NCI-H510A treated with DMSO at 0.1 percent for 48 hours (cell line): ENCODE measurements at places on chromosomes 12 and 14.

- peak; percentile 59 for DNase-seq
These were observed 219.1 kb downstream of the PHLDA1 start for GRCh38 chr12:75812271-75813018.

- no peak for DNase-seq
These were observed 49.3 kb downstream of the DDHD1 start for GRCh38 chr14:53103636-53104340.

DNA sequence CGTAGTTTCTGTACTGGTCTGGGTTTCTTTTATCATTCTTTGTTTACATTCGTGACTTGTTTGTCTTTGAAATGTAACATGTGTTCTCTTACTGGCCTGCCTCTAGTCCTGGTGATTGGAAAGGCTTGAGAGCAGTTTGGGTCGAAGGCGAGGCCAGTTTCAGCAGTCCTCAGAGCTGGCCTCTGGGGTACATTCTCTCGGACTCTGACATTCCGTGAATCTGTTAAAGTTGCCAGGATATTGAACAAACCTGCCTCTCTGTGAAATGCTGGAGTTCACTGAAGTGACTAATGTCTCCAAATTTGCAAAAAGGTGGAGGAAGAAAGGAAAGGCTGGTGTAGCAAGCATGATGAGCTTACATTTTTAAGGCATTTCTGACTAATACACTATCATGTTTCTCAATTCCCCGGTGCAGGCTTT, 1.5 kb downstream of the PLEKHA5 start:
- peak; percentile 31 for DNase-seq

GRCh38 chr12:113667676-113668356, 196.1 kb upstream of the LHX5 start:
- DNase-seq = no peak

GRCh38 chr14:84202486-84202885, 1327.5 kb upstream of the FLRT2 start:
- DNase-seq = no peak

GRCh38 chr14:68630081-68630571, 162.7 kb downstream of the ZFP36L1 start:
- DNase-seq = no peak

DNA sequence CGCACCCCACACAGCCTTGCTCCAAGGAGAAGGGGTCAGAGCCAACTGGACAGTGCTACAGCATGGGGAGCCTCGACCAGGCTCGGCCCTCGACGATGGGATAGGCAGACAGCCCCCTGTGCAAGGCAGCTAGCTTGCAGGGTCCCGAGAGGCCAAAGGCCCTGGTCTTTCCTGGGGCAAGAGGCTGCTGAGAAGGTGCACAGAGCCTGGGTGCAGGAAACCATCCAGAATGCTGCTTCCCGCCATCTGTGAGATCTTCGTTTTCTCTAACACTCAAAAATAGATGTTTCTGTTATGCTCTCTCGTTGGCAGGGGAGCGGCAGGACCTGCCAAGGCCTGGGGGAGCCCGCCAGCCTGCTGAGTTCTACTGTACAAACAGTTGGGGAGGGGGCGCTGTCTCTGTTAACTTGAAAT, 168.0 kb upstream of the RTL1 start:
- DNase-seq = no peak

GRCh38 chr12:125683748-125684381, 618.6 kb downstream of the AACS start:
- peak; percentile 67 for DNase-seq

DNA sequence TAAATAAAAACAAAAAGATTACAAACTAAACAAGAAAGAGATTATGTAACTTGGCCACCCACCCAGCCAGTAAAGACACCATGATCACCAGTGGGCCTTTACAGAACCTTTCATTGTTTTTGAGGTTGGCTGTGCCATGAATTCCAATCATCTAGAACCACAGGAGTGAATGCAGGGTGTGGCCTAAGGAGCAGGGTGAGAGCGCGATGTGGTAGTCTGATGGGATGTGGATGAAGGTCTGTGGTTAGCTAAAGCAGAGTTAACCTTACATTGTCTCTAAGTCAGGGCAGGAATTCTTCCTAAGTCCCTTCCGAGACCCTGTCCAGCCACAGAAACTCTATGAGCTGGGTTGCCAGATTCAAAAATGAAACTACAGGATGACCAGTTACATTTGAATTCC, 54.0 kb upstream of the CDKN3 start:
- DNase-seq = no peak

DNA sequence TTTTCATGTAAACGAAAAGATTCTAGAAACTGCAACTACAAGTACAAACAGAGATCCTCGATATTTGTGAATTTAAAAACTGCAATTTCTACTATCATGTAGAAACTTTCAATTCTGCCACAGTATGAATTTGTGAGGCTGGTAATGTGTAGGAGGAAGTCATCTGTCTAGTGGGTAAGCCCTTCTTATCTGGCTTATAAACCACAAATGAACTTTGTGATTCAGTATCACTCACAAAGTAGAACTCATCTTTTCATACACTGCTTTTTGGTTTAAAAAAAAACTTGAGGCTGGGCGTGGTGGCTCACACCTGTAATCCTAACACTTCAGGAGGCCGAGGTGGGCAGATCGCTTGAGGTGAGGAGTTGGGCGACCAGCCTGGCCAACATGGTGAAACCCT, 20.7 kb downstream of the GTF2A1 start:
- no peak for DNase-seq

DNA sequence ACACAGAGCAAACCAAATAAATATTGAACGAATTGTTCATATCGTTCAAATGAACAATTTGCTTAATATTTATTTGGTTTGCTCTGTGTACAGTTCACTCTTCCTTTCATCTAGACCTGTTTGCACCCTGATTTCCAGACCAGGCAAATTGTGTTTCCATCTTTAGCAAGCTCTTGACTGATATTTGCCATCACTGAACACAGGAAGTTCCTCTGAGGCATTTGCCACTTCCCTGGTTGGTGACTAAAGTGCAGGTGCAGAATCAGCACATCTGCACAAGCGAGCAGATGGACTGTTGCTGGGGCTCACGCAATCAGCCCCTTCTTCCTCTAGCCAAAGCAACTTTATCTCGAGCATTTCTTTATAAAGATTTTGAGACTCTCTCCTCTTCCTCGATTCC, 112.9 kb downstream of the DAAM1 start:
- DNase-seq = peak; percentile 73

DNA sequence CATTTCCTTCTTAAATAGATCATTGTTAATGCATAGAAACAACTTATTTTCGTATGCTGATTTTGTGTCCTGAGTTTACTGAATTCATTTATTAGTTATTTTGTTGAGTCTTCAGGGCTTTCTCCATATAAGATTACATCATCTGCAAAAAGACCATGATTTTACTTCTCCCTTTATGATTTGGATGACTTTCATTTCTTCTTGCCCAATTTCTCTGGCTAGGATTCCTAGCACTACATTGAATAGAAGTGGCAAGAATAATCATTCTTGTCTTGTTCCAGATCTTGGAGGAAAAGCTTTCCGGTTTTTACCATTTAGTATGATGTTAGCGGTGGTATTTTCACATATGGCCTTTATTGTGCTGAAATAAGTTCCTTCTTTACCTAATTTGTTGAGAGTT, 303.0 kb upstream of the RTL1 start:
- no peak for DNase-seq

DNA sequence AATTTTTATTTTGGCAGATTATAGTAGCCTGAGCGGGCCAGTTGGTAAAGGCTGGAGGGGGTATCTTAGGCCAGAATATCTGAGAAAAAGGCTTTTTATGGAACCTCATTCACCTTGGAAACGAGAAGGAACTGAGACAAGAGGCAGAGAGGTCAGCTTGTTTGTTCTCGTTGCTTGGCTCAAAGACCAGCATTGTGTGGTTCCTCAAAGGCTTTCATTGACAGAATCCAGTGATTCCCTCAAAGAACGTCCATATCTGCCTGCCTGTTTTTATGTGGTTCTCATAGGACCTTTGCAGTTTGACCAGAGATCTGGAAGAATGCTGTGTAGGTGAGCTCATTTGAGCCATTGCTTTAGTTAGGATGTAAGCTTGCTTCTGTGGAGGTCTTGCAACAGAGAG, 117.3 kb downstream of the CFAP54 start:
- DNase-seq = no peak

GRCh38 chr14:73240816-73241480, 3.6 kb downstream of the PAPLN start:
- no peak for DNase-seq

- no peak for DNase-seq
These were observed 33.3 kb upstream of the NUDT14 start for GRCh38 chr14:105214324-105214915.

DNA sequence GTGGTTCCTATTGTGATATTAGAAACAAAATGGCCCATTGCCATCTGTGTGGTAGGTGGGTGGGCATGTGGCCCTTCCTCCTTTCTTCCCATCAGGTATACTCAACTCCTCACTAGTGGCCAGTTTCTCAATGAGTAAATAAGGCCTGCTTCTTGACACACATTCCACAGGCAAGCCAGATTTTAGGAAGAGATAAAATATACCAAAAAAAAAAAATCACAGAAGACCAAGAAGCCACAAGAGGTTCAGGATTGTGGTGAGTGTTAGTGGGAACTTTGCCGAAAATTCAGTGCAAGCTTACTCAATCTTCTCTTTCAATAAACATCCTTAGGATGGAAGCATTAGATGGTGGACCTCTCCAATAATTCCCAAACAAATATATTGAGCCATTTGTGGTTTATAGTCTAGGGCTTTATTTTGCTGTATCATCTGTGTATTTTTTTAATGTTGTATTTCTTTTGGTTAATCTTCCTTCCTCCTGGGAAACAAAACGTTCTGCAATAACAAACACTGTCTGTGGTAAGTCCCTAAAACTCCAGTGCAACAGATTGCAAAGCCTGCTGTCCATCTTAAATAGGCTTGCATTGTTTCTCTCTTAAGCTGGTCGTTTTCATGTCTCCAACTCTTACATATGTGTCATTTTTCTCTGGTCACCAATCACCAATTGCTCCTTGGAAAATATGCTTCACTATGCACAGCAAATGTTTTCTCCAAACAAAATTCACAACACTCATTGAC, 289.9 kb upstream of the KITLG start:
- no peak for DNase-seq

- DNase-seq = no peak
These were observed 9.3 kb downstream of the PCK2 start for GRCh38 chr14:24103451-24103850.

GRCh38 chr14:78535041-78535440, 364.9 kb downstream of the NRXN3 start:
- no peak for DNase-seq

- no peak for DNase-seq
These were observed 77.4 kb downstream of the TMTC1 start for GRCh38 chr12:29706311-29706710.

DNA sequence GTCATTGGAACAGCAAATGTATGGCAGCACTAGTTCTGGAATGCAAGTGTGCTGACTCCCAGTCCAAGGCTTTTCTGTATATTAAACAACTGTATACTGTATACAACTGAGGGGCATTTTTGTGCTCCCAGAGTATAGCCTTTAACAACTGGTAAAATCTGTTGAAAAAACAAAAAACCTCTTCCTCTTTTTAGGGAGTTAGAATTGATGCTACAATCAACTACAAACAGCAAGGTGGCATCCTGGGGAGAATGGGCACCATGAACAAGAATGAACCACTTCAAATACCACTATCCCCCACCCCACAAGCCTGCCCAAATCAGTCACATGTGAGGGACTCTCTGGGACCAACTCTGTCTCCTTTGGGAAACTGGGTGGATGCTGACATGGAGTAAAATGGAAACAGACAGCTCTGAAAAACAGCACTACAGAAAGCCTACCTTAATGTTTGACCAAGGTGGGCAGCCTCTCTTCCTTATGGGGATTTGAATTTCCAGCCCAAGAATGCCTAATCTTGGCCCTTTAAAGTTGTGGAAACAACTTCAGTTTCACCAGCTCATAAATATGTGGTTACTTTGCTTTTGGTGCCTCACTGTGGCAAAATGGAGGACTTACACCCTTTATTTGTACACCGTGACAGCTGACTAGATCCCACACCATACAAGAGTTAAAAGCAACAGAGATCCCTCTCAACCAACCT, 7.5 kb downstream of the VTI1B start:
- peak; percentile 44 for DNase-seq
